ENCODE measurements at places on chromosomes 7 and 10.

DNA sequence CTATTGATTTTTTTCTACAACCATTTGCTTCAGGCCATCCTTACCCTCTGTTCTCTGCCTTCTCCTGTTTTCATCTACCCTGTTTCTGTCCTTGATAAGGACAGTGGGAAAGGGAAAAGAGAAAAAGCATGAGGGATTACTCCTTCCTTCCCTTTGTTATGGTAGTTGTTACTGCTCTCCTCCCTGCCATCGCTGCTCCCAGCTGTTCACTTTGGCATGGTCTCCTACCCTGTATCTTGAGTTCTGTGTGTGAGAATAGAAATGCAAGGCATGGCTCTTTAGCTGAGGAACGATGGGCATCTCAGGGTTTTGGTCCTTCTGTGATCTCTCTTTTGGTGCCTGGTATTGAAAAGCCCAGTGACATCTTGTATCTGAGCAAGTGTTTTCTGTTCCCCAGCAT, 6.4 kb downstream of the CCSER2 start:
- DNase-seq = no peak

- no peak for DNase-seq
Observed at GRCh38 chr10:110792476-110793125, 79.1 kb upstream of the PDCD4 start.

DNA sequence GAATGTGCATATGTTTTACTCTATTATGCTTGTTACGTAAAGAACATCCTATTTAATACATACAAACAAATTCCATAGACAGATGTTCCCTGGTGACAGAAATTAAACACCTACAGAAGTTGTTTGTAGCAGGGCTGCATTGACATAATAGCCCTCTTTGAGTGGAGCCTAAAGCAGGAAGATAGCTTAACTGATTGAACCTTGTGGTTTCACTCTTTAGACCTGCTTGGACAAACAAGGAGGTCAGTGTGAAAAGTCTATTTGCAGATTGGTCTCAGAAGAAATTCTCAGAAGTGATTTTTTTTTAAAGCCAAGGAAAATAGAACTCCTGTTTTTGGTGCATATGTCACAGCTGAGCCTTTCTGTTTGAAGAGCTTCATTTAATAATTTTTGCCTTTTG, 121.3 kb downstream of the PPP1R9A start:
- DNase-seq = no peak

DNA sequence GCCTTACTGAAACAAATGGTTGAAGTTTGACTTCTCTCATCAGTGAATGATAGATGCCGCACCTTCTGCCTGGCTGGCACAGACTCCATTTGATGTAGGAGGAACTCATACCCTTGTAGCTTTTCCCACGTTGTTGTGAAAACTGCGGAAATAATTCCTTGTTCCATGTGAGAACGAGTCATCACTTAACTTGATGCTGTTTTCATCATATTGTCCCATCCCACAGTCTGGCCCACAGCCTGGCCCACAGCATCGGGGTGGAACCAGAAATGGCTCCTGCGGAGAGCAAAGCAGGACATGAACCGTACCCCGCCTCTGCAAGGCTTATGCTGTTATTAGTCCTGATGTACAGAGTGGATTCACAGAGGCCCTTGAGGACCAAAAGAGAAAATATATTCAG, 587.0 kb downstream of the SDK1 start:
- no peak for DNase-seq

DNA sequence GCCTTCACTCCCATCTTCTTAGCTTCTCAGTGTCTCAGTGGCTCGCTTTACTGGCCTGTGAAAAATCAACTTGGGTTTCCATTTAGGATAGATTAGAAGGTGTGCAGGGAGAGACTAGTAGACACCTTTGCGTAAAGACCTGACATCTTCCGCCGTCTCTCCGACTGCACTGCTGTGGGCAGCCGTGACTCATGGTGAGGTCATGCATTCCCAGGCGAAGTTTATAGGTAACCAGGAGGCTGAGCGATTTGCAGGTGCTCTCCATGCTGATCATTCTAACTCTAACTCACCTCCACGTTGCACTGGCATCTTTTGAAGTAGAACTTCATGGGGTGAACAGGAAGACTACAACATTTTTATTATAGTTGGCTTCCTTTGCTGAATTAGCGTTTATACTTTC, 68.0 kb upstream of the ZNF438 start:
- DNase-seq = peak; percentile 12

DNA sequence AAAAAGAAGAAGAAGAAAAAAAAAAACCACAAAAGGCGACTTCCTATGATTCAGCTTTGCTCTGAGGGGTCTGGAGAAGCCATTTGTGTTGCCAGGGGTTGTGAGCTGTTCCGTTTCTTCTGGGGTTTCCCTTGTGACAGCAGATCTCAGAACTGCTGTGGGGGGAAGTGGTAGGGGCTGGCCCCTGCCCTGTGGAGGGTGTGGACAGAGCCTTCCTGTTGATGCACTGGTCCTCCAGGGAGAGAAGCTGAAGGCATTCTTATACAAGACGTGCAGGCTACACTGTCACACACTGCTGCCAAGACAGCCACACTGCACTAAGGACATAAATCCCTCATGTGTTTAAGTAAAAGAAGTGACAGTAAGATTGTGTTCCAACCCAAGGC, 17.3 kb upstream of the CSGALNACT2 start:
- no peak for DNase-seq

DNA sequence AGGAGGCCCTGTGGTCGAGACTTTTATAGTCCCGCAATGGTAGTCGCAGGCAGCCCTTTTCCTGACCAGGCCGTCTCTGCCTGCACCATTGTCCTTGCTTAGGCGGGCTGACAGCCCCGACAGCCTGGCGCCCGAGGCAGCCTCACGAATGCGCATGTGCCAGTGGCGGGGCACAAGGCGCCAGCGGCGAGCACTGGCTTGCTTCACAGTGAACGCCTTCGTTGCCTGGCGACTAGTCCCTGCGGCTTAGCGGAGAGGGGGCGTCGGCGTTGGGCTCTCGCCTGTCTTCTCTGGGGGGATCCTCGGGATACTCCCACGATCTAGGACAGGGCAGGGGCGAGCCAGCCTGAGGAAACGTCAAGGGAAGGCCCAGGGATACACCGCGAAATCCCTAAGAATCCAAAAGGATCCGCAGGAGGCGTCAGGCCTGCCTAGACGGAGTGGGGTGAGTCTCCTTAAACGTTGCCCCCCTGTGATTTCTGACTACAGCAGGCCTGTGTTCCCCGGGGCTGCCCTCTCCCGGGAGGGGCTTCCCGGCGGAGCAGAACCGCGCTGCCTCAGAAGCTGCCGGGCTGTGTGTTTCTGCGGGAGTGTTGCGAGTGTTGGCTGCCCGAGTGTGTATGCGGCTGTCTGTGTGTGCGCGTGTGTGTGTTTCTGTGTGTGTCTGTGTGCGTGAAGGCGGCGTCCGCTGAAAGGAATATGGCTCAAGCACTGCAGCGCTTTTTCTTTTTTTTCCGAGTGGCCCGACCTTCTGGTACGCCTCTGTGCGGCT, 20.5 kb upstream of the ZNF273 start:
- DNase-seq = no peak

DNA sequence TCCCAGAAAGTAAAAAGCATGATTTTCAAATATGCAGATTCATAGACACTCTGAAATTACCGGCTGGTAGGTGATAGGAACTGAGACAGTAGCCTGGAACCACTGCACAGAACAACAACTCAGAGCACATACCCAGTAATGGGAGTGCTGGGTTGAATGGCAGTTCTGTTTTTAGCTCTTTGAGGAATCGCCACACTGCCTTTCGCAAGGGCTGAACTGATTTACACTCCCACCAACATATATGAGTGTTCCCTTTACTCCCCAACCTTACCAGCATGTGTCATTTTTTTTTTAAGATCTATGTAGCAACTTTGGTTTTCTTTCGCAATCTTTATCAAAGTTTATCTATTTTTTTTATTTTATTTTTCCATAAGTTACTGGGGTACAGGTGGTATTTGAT, 358.8 kb downstream of the CALN1 start:
- no peak for DNase-seq

GRCh38 chr10:70992436-70992835, 104.1 kb upstream of the PCBD1 start:
- no peak for DNase-seq

DNA sequence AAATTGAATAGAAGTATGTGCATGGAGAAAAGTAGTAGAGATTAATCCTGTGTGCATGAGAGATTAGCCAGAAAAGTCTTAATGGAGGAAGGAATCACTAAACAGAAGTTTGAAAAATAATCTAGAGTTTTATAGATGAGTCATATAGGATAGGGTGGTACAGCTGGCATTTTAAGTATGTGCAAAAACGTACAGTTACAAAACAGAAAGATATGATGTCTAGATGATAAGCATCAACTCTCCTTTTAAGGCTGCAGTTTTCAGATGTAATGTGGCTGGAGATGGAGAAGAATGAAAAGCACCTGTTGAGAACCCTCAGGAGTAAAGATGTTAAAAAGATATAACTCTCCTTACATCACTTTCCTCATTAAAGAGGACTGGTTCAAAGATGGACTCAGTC, 271.3 kb downstream of the STK31 start:
- no peak for DNase-seq

- DNase-seq = no peak
Observed at GRCh38 chr10:90222372-90222771, 521.0 kb downstream of the KIF20B start.

GRCh38 chr10:71525721-71526120, 129.0 kb downstream of the CDH23 start:
- DNase-seq = no peak

DNA sequence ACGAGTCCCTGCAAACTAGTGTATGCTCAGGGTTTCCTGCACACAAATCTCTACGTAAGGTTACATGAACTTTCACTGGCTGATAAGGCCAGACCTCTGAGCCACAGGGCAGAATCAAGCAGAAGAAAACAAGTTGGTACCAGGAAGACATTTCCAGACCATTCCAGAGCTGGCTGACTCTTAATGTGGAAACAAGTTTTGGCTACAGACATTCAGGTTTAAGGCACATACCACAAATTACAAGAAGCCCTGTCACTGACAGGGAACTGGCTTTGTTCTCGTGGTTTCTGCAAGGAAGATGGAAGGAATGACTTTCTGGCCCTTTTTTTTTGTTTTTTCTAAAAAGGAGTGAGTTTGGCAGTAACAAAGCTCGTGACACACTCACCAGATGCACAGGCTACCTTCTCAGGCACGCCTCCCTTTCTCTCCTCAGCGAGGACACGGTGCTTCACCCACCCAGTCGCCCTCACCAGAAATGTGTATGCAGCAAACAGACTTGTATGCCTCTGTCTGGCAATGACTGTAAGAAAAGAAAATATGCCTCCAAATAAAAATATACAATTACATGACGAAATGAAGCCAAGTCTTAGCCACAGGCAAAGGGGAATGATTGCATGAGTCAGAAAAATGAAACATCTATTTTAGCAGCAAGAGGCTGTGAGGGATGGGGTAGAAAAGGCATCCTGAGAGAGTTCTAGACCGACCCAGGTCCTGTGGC, 22.6 kb downstream of the PLAC9 start:
- DNase-seq = no peak

DNA sequence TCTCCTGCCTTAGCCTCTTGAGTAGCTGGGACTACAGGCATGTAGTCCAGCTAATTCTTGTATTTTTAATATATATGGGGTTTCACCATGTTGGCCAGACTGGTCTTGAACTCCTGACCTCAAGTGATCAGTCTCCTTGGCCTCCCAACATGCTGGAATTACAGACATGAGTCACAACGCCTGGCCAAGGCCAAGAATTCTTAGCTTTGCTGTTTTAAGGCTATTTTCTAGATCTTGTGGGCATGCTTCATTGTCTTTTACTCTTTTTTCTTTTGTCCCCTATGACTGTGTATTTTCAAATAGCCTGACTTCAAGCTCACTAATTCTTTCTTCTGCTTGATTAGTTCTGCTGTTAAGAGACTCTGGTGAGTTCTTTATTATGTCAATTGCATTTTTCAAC, 56.4 kb upstream of the TAS2R16 start:
- DNase-seq = no peak

DNA sequence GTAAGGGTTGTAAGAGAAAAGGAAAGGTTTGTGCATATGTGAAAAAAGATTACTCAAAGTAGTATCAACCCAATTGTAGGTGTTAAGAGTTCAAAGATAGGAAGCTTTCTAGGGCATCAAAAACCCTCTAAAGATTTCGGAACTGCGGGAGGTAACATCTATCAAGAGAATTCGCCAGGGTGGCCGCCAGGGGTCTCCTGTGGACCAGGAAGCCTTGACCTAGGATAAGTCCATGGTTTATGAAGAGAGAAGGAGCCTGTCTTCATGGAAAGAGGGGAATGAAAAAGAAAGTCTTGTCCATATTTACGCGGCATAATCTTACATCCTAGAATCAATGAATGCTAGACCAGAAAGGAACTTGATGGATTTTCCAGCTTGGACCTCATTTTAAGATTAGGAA, 140.7 kb upstream of the CALCR start:
- DNase-seq = no peak

DNA sequence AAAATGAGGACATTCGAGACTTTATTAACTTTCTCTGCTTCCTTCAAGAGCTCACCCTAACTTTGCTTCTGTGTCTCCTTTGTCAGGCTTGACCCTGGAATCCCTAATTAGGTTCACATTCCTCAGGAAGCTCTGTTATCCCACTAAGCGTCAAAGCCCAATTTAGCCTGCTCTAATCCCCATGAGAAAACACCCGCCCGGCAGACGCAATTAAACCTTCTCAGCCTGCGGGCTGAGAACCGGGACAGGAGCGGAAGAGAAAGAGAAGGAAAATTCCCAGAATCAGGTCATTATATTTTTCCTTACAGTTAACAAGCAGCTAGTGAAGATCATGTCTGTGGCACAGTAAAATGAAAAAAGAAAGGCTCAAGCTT, 93.0 kb downstream of the TNS3 start:
- no peak for DNase-seq
